ENCODE measurements at places on chromosomes 1 and 21. TPM values are rescaled to one million over a fixed set of nuclear protein-coding genes. Genes with fewer than 3 reads are reported as not detected.

- no peak overlapping the region for H3K27ac ChIP-seq
- no peaks in the 10 kb centered on the region for H3K36me3 ChIP-seq
- no peak for DNase-seq
- H3K27me3 ChIP-seq: no peaks in the 10 kb centered on the region
- no peak overlapping the region for H3K4me3 ChIP-seq
These were observed 7.4 kb upstream of the CTBS start for GRCh38 chr1:84581648-84582047.

DNA sequence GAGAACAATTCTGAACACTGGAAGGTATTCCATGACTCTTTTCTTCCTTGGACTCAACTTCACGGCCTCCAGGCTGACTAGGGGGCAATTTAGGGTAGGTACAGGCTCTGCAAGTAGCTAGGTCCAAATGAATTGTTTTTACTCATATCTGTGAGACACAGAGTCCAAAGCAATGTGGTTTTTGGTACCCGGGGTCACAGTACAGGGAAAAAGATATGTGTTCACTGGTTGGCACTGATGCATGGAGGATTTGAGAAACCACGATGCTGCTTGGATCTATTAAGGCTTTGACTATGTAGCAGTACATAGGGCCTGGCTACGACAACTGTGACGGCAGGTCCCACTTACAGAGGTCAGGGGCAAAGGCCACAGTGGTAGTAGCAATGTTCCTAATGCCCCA, 200.6 kb downstream of the DUSP10 start:
- no peaks in the 10 kb centered on the region for H3K4me1 ChIP-seq
- no peaks in the 10 kb centered on the region for H3K27me3 ChIP-seq
- no peak for DNase-seq
- H3K27ac ChIP-seq: no peak overlapping the region
- no peak overlapping the region for H3K4me3 ChIP-seq
- H3K36me3 ChIP-seq: no peaks in the 10 kb centered on the region

GRCh38 chr1:20868263-20868662, 81.2 kb upstream of the HP1BP3 start:
- no peaks in the 10 kb centered on the region for H3K36me3 ChIP-seq
- no peak overlapping the region for H3K4me3 ChIP-seq
- no peak for DNase-seq
- no peaks in the 10 kb centered on the region for H3K27me3 ChIP-seq
- no peaks in the 10 kb centered on the region for H3K4me1 ChIP-seq
- no peak overlapping the region for H3K27ac ChIP-seq

DNA sequence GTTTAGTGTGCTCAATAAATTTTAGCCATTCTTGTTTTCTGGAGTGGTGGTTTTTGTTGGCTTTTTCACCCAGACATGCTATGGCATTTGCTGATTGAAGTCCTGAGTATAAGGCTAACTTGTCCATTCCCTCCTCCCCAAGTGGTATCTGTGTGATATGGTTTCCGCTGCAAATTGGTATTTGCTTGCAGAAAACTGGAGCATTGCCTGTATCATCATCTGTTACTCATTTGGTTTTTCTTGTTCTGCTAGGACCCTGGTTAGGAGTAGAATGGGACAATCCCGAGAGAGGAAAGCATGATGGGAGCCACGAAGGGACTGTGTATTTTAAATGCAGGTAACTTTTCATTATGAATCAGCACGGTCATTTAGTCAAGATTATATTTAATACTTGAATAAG, 34.0 kb downstream of the TBCE start:
- H3K27ac ChIP-seq: no peak overlapping the region
- H3K27me3 ChIP-seq: no peaks in the 10 kb centered on the region
- no peak overlapping the region for H3K4me3 ChIP-seq
- no peaks in the 10 kb centered on the region for H3K4me1 ChIP-seq
- H3K36me3 ChIP-seq: no peaks in the 10 kb centered on the region

DNA sequence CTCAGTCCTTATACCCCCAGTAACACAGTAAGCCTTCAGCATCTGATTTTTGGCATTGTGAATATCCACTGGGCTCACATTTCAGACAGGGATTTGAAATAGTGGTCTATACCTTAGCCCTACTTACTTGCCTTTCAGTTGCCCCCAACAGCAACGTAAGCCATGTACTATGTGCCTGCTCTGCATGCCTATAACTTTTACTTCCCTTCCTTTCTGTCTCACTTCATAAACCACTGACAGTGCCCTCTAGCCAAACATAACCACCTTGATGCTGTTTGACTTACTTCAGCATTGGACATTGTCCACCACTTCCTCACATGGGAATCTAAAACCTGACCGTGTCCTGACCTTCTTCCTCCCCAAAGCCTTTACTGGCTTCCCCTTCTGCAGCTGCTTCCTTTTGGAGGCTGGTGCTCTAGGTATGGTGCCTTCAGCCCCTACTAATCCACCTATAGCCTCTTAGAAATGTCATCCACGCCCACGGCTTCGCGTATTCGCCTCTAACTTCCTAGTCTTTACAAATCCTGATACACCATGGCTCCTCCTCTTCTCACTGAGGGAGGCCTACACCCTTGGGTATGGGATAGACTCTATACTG, 3.6 kb upstream of the ZNF672 start:
- no peak overlapping the region for H3K27ac ChIP-seq
- H3K4me3 ChIP-seq: no peak overlapping the region
- no peaks in the 10 kb centered on the region for H3K27me3 ChIP-seq

Gene SPATA6
- 8.6 TPM for total RNA-seq

Gene CR1L
- total RNA-seq: not detected
